ENCODE measurements at places on chromosomes 1 and 21. TPM values are rescaled to one million over a fixed set of nuclear protein-coding genes. Genes with fewer than 3 reads are reported as not detected.

- DNase-seq, result peak; percentile 64
Observed at GRCh38 chr1:175146529-175147213, 45.9 kb downstream of the KIAA0040 start.

Gene FAM72B
- total RNA-seq, result 8.1 TPM

GRCh38 chr1:54842963-54843362 is 41.8 kb upstream of the TTC22 start:
- no peak for DNase-seq

DNA sequence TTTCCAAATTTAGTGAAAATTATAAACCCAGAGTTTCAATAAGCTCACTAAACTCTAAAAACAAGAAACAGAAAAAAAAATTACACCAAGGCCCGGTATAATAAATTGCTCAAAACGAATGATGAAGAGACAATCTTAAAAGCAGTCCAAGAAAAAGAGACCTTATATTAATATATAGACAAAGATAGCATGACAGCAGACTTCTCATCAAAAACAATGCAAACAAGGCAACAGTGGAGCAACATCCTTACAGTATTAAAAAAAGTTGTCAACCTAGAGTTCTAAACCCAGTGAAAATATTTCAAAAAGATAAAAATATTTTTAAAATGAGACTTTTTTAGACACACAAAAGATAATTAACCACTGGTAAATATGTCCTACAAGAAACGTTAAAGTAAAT is 46.7 kb downstream of the KIFAP3 start:
- no peak for DNase-seq

Data from MG63 (cell line).